ENCODE measurements at places on chromosomes 6 and 20.

DNA sequence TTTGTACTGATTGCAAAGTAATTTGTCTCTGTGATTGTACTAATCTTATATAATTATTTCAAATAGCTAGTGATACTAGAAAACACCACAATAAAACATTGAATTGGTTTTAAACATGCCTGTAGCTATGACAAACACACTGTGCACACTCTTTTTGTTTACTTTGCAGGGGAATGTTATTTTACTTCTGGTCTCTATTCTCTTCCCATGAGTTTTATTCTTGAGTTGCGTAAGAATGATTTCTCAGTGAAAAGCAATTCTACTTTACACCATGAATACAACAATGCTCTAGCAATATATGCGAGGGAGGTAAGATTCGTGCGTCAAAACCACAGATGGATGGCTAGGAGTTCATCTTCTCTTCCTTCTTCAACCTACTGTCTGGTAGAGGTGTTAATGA lies 68.4 kb upstream of the PHACTR1 start:
- DNase-seq: no peak

- no peak for DNase-seq
Measured at GRCh38 chr6:53773044-53773696, 21.6 kb upstream of the LRRC1 start.

- no peak for DNase-seq
Measured at GRCh38 chr6:89278956-89279355, 36.1 kb downstream of the GABRR2 start.

- DNase-seq: no peak
Measured at GRCh38 chr6:38269461-38270172, 370.1 kb downstream of the BTBD9 start.

DNA sequence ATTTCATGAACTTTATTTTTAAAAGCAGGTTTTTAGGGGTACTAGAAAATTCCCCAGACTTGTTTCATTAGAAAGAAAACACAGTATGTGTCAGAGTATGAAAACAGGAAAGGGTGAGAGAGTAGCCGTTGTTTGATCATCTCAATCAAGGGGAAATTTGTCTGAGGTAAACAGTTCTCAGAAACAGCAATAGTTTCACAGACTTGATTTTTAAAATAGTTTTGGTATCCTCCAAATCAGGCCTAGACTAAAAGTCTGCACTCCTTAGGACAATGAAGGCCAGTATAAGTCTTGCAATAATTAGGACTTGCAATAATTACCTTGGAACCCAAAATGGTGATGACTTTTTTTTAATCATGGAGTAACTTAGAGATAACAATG lies 176.6 kb upstream of the TAB2 start:
- no peak for DNase-seq
